ENCODE measurements at places on chromosomes 13 and 19.

GRCh38 chr19:35042954-35043604 lies 1.6 kb downstream of the HPN start:
- no peak for DNase-seq

GRCh38 chr13:103568314-103568713 lies 502.1 kb upstream of the SLC10A2 start:
- DNase-seq = no peak

DNA sequence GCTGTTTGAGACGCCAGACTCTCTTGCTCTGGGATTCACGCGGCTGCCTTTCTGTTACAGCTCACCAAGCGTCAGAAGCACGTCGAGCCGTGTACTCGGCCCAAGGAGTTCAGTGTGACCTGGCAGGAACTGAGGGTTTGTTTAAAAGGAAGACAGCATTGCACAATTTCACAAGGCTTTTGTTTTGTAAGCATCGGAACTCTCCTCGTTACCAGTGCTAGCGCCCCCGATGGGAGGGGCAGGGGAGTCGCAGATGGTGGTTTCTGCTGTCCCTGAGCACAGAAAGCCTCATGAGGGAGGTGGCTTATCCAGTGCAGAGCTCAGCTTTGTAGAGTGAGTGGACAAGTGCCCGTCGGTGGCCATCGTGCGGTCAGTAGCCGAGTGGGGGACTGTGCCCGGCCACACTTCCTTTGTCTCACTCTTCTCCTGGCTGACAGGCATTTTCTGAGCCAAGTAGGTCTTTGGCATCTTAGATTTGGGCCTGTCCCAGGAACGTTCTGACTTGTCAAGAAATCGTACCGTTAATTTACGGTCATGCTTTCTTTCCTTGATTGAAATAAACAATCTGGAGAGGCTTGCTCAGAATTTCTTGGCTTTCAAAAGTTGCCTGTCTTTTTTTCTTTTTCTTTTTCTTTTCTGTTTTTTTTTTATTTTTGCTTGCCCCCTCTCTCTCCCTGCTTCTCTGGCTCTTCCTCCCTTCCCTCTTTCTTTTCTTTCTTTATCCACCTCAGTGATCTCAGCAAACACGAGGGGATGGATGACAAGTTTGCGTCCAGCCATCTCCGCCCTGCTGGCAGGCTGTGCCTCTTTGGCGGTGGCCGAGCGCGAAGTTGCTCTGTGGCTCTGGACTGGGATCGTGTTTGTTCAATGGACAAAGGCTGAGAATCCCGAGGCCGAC lies 7.7 kb downstream of the KDM4B start:
- DNase-seq = no peak

DNA sequence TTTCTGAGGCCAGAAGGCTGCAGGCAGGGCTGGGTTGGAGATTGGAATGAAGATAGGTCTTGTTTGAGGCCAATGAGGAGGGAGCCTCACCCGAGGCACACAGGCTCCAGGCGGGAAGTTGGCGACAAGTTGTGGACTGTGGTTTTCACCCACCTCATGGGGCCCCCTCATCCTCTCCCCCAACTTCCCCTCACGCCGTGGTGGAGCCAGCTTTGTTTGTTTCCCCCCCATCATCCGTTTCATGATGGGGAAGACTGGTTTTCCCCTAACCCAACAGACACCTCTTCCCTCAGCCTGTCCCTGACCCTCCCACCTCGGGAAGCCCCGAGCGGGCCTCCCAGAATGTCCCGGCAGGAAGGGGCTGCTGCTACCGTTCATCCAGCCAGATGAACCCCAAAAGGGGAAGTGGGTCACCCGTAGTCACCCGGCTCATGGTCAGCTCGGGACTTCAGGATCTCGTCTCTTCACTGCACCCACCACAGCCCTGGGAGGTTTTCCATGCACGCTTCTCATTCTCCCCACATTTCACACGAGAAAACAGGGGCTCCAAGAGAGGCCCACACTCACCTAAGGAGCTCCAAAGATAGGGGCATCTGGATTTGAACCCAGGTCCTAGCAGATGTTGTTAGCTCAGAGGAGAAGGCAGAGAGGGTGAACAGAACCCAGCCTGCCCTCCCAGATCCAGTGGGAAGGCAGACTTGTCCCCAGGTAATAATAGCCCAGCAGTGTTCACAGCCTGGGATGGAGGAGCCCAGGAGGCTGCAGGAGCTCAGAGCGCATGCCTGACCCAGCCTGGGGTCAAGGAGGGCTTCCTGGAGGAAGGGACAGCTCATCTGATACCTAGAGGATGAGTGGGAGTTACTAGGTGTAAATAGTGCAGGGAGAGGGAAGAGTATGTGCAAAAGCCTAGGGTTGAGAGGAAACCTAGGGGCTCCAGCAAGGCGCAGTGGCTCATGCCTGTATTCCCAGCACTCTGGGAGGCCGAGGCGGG lies 23.5 kb downstream of the CEACAM16 start:
- no peak for DNase-seq

DNA sequence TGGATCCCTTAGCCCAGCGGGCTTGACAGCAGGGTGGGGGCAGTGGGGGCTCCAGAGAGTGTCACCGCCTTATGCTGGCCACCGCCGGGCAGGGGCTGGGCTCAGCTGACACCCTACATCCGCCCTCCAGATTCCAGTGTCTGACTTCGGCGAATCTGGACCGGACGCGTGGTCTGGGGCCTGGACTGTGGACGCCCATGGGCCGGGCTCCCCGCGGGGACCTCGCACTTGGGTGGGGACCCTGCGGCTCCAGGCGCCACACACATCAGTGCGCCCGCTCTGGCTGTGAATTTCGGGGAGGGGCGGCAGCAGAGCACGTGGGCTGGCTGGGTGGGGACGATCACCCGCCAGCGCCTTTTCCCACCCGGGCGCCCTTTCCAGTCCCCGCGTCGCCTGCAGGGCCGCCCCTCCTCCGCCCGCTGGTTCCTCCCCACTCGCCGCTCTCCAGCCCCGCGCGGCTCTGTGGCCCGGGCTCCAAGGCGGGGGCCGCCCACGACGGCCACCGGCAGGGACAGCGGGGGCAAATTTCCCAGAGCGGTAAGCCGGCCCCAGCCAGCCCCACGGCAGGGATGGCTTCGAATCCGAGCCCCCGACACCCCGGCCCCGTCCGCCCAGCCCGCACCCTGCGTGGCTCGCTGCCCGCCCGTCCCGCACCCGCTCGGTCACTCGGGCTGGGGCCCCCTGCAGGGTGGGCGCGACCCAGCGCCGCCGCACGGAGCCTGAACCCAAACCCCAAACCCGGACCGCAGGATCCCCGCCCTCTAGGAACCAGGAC lies 23.3 kb upstream of the ZNF99 start:
- no peak for DNase-seq

DNA sequence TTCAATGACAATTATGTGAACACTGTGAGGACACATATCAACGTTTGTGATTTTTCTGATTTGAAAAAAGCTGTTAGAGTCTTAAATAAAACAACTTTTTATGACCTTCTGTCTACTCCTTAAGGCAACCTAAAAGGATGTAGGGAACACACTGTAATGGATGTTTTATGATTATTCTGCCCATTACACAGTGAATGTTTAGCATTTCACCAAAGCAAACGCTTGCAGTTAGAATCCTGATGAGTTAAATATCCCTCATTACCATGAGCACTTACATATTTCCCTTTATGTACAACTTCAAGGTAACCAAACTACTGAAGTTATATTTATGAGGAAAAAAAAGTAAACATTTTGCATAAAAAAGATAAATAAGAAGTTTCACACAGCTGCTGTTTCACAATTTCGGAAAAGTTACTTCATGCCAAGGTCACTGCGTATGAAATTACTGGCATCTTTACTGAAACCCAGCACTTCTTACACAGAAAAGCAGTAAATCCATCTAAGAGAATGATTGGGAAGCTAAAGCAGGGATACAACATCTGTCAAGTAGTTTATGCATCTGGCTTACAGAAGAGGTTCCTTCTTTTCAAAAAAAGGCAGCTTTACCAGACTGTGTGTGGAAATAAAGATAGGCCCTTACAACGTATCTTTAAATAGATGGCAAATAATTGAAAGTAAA lies 733.7 kb upstream of the ATXN8OS start:
- no peak for DNase-seq

DNA sequence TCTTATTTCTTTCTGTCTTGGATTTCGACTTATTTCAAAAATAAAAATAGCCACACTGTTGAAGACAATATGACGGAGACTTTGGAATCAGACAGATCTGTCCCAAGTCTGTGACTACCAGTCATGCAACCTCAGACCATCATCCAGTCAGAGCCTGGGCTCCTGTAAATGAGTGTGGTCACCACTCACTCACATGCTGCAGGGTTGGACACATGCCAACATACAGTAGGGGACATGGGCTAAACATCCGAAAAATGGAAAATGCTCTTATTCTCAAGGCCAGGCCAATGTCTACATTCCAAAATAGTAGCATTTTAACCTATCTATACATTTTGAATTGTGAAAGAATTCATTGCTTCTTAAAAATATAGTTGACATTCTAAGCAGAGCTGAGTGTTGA lies 75.5 kb upstream of the EDNRB start:
- DNase-seq = no peak

- DNase-seq = no peak
Measured at GRCh38 chr13:99774644-99775043, 196.9 kb downstream of the ZIC5 start.

DNA sequence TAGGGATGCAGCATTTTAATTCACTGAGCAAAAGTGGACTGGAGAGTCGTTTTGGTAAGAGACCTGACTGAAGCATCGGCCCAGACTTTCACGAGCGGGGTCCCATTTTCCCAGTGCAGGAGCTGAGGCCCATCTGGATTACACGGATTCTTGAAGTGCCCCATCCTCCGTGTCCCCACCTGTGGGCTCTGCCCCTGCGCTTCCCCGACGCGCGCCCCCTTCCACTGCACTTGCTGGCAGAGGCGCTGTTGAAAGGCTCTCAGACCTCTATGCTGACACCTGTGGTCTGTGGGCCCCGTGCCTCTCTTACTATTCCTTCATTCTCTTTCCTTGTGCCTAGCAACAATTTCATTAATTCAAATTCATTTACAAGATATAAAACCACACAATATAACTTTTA lies 50.3 kb upstream of the MCF2L start:
- no peak for DNase-seq

DNA sequence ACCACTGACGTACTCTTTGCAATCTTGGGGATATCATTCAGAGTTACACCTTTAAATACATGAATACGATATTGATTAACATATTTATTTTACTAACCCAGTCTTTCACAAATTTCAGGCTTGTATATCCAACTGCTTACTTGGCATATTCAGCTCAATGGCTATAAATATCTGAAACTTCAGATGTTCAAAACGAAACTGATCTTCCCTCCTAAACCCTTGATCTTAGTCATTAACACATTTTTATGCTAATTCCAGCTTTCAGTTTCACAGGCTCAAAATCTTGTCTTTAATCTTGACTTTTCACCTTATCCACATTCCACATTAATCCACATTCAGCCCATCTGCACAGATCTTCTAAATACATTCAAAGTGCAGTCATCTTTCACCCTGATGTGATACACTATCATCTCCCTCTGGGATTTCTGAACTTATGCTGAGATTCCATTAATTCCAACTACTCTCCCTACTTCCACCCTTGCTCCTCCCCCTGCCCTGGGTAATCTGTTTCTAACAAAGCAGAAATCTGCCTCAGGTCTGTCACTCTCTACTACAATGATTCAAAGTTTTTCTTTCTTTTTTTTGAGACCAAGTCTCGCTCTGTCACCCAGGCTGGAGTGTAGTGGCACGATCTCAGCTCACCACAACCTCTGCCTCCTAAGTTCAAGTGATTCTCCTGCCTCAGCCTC lies 387.2 kb downstream of the GPC5 start:
- DNase-seq = no peak

DNA sequence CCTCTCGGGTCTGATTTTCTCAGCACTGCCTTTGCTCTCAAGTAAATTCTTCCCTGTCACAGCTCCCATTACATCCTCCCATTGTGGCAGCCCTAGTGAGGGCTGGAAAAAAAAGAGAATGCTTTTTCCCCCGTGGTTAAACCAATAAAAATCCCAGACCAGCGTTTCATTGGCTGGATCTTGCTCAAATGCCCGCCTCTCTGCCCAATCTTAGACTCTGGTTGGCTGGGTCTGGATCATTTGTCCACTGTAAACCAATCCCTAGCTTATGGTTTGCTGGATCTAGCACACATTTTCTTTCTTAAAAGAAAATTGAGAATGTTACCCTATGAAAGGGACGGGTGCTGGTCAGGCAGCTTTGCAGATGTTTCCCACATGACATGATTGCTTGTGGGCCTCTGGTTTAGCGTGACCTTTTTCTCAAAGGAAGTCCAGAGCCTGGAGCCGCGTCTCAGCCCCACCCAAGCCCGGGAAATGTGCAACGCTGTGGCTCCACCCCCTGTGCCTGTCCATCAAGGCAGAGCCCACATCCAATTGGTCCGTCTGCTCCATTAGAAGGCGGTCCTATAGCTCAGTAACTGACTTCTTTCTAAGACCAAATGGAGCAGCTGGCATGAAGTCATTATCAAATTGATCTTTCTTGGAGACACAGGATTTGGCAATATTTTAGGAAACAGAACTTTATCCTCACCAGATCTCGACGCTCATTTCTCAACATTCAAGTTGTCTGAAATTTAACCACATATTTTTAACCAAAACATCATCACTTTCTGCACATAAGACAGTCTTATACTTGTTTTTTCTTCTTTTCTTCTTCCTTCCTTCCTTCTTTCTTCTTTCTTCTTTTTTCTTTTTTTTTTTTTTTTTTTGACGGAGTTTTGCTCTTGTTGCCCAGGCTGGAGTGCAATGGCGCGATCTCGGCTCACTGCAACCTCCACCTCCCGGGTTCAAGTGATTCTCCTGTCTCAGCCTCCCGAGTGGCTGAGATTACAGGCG lies 2.6 kb upstream of the MCEMP1 start:
- no peak for DNase-seq

- DNase-seq = no peak
Measured at GRCh38 chr13:114106526-114106925, 25.9 kb downstream of the RASA3 start.

DNA sequence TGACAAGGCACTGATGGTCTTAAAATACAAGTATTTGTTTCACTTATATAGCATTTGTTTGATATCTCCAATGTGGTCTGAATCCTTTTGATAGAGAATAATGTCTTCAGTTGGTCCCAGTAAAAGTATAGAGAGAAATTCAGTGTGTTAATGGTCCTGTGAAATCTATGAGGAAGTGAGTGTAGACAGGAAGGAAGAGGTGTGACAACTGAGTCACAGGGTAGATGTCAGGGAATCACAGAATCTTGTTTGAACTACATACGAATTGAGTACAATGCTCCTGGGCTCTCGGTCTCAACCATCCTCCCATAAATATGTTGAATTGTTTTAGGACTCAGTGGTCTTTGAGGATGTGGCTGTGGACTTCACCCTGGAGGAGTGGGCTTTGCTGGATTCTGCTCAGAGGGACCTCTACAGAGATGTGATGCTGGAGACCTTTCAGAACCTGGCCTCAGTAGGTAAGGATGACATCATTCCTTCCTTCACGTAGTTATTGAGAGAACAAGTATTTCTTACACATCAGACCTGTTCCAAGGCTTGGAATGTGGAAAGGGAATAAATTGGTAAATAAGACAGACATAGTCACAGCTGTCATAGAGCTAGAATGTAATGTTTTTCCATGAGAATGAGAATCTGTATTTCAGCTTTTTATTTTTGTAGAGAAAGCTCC lies 9.1 kb downstream of the ZNF555 start:
- no peak for DNase-seq

- no peak for DNase-seq
Measured at GRCh38 chr19:45772130-45772840, 3.2 kb upstream of the SIX5 start.

GRCh38 chr19:1811942-1812425 lies at the start of gene ATP8B3:
Gene ATP8B3, minus strand, starts transcription at chr19:1812276. Its CDS starts 540 bp downstream, at chr19:1811736.
- DNase-seq = peak; percentile 59

All from stimulated activated CD8-positive, alpha-beta memory T cell treated with anti-CD3 and anti-CD28 coated beads, Interleukin-4, amount 100 ng/mL, for 1 hour (primary cell).